ENCODE measurements at places on chromosomes 3 and 15. TPM values are rescaled to one million over a fixed set of nuclear protein-coding genes. Genes with fewer than 3 reads are reported as not detected.
A peak's percentile ranks its signal among the peaks of the same experiment; 100 is the strongest.

DNA sequence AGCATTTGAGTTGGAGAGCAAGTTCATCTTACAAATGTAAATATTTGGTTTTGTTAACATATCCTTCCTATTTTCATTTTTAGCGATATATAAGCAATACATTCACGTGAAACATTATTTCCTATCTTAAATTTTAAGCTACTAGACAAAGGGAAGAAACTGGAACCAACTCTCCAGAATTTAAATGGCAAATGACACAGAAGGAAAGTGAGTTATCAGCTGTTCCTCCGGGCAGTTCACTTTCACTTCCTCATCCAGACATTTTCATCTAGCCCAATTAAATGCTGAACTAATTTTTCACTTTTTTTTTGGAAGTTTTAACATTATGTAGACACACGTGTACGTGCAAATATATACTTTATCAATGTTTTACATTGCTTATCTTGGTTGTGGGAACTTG, 58.7 kb downstream of the MORC1 start:
- DNase-seq = no peak

PATL2 gene
- 27.4 TPM for total RNA-seq

DNA sequence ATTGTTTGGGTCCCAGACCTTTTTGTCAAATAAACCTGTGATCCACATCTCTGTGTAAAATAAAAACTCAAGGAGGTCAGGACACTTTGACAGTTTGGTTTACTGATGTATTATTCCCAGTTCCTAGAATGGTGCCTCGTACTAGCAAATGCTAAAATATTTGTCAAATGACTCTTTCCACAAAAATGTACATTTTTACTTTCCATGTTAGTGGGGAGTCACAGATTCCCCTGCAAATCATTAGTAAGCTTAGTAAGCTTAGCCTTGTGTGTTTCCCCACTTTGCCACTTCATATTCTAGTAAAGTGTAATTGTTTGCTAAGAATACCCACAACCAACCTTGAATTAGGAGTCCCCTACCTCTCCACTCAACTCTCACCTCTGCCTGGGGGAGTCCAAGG, 2.4 kb upstream of the MAGI1 start:
- no peak for DNase-seq

REC114 gene
- not detected for total RNA-seq

- no peak for DNase-seq
Observed at GRCh38 chr3:150407051-150407807, 869 bp upstream of the TSC22D2 start.

DNA sequence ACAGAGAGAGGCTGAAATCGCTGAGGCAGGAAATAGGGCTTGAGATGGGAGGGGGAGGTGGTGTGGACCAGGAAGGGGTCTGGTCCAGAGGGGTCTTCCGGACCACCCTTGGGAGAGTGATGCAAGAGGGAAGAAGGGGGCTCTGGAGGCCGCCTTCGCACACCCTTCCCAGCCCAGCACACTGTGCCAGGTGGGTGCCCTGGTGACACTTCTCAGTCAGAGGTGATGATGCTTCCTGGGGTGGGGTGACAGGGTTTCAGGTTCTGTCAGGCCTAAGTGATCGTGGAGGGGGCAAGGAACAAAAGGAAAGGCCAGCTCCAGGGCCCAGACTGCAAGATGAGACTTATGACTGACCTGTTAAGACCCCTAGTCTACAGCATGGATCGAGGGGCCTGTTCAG, 12.7 kb downstream of the SEMA3G start:
- DNase-seq = no peak

LYSMD2 gene
- total RNA-seq = 21.9 TPM

DNA sequence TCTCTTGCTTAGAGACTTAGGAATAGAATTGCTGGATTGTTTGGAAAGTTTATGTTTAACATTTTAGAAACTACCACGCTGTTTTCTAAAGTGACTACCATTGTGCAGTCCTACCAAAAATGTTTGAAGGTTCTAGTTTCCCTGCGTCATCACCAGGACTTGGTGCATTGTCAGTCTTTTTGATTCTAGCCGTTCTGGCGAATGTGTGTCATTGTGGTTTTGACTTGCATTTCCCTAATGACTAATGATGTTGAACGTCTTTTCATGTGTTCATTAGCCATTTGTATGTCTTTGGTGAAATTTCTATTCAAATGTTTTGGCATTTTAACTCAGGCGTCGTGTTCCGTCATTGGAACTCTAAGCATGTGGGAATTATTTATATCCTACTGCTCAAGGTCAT, 58.0 kb downstream of the CHD2 start:
- DNase-seq = peak; percentile 38

UBE2E2 gene
- total RNA-seq = 11.8 TPM

GRCh38 chr15:47959617-47960413, 161.0 kb upstream of the SLC24A5 start:
- DNase-seq = no peak

DNA sequence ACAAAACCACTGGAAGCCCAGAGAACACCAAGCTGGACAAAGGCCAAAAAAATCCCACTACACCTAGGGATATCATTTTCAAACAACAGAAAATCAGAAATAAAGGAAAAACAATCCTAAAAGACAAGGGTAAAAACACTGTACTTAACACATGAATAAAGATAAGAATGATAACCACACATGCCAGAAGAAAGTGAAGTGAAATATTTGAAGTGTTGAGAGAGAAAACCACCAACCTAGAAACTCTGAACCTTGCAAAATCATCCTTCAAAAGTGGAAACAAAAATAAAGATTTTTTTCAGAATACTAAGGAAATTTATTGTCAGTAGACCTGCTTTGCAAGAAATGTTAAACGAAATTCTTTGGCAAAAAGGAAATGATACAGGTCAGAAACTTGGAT, 45.1 kb downstream of the KPNA1 start:
- DNase-seq = no peak

DNA sequence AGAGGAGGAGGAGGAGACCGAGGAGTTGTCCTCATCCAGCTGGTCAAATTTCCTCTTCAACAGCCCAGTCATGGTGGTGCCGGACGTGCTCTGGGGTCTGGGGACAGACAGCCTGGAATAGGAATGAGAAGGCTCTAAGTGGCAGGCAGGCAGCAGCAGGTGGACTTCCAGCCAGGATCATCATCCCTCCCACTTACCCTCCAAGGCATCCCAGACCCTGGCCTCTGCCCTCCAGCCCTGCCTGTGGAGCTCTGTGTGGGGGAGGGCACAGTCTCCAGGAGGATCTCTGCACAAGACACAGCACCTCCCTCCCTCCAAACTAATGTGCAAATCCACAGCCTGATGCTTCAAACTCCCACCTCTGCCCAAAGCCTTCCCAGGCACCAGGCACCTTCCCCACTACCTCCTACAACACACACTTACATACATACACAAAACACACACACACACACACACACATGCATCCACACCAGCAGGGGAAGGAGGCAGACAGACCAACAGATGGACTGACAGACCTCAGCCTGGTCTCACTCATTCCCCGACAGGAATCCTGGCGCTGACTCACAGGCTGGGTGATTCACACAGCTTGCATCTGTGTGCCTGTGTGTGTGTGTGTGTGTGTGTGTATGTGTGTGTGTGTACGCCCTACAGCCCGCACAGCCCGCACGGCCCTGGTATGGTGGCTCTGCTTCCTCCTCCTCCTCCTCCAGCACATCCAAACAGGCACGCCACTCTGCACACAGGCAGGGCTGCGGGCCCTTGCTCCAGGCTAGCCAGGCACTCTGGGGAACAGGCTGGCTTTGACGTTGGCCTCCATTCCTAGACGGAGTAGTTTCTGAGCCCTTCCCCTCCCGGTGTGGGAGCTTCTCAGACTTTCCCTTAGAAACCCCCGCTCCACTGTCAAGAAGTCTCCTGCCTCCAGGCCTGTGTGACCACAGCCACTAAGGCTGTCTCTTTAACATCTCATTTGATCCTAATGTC, 6.5 kb downstream of the CSRNP1 start:
- peak; percentile 77 for DNase-seq

DOCK3 gene
- 3.4 TPM for total RNA-seq

DNA sequence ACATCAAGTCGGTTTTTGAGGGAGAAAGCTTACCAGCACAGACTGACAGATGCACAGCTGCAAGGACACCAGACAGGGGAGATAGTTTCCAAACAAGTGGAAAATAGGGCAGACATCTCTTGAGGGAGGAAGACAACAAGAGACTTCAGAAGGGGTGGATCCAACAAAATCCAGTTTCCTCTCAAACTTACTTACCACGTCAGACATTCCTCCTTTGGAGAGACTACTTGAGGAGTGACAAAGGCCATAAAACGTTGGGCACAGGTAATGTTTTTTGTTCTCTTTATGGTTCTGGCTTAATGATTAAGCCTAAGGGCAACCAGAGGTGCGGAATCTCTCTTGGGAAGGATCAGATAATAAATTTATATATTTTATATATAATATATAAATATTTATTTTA, 76.1 kb downstream of the CD200 start:
- no peak for DNase-seq

Data from activated CD8-positive, alpha-beta T cell treated with anti-CD3 and anti-CD28 coated beads, Interleukin-2, amount 10 ng/mL, durations not matched to agents 7 days and 5 days (primary cell).